ENCODE measurements at places on chromosomes 3 and 15.

GRCh38 chr3:124997303-124998246, 58.2 kb downstream of the HEG1 start:
- no peak for DNase-seq

DNA sequence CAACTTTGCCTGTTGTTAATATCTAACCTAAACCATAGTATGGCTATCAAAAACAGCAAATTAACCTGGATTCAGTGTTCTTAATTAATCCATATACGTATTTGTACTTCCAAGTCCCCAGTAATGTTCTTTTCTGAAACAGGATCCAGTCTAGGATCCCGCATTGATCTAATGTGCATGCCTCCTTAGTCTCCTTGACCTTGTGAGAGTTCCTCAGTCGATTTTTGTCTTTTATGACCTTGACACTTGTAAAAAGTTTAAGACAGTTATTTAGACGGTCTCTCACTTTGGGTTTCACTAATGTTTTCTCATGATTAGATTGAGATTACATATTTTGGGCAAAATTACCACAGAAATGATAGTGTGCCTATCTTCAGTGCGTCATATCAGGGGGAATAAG, 69.4 kb downstream of the TGFBR2 start:
- DNase-seq = no peak

DNA sequence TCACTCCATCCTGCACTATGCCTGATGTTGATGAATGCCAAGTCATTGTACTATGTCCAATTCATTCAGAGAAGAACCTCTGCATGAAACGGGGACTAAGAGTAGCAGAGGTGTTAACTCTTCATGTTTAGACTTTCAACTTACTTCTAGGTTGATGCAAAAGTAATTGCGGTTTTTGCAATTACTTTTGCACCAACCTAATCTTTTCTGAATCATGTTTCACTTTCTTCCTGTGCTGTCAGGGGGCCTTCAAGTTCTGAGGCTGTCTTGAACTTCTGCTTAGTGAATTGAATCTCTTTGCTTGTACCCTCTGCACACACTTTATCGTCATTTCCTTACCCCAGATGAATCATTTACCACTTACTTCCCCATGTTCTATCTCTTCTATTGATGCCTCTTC, 636.2 kb downstream of the NAALADL2 start:
- DNase-seq = no peak

DNA sequence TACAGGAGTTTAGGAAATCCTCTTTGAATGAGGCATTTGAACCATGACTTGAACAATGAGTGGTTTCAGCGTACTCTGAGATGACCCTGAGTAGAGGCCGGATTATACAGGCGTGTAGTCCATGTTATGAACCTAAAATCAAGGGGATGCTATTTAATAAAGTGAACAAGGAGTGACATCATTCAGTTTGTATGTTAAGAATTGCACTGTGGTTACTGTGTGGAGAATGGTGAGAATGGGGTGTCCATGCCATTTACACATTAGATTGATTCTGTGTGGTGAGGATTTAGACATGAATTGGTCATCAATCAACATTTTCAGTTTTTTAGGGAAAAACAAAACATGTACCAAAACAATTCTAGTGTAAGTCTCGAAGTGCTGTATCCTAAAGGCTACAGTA, 65.8 kb downstream of the TPRG1 start:
- no peak for DNase-seq

GRCh38 chr3:78112291-78113010, 1072.6 kb downstream of the ROBO2 start:
- DNase-seq = no peak

DNA sequence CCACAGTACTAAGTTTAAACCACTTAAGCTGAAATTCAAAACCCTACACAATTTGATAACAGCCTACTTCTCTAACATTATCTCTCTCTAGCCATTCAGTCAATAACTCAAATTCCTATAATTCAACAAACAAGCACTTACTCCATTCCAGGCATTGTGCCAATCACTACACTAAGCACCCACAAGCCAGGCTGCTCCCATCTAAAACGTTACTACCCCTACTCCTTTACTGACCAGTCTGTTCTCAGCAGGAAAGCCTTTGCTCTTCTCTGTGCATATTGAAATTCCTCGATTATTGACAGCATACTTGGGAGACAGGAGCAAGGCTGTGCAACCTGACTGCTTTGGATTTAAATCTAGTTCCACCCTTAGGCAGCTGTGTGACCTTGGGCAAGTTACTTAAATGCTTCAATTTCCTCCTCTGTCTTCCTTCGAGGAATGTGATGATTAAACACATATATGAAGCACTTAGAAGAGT, 177.2 kb upstream of the THBS1 start:
- DNase-seq = no peak
